ENCODE measurements at places on chromosomes 16 and 17.
A peak's percentile ranks its signal among the peaks of the same experiment; 100 is the strongest.

DNA sequence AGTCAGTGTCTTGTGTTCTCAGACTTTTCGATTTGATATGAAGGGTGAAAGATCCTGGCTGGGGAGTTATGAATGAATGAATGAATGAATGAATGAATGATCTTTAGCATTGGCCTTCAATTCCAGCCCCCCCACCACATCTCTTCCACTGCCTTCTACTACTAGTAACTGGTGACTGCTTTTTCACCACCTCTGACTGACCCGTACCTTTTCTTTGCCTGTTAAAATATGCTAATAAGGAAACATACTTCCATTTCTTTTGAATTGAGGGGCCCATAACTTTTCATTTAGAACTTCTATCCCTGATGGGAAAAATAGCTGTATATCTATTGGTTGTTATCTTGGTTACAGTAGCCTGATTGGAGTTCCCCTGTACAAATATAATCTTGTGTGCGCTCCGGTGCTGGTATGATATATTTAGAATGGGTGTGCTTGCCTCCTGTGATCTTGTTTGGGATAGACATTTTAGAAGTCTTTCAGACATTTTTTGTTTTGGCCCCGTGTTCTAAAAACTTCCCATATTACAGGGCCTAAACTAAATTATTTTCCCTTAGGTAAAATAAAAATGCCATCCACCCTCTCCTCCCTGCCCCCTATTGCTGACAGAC is 3.4 kb downstream of the LYRM1 start:
- no peak for DNase-seq
- no peak overlapping the region for H3K4me3 ChIP-seq
- no peaks in the 10 kb centered on the region for H3K36me3 ChIP-seq
- no peaks in the 10 kb centered on the region for H3K27me3 ChIP-seq

- peak overlapping the region; percentile 86 for H3K27ac ChIP-seq
- peaks cover 38% of the 10 kb centered on the region for H3K4me1 ChIP-seq
- no peak for DNase-seq
Measured at GRCh38 chr17:45225051-45225700, 3.5 kb downstream of the FMNL1 start.

GRCh38 chr17:58325289-58325726 is 3.3 kb downstream of the TSPOAP1 start:
- no peak overlapping the region for H3K27ac ChIP-seq
- no peak for DNase-seq
- no peaks in the 10 kb centered on the region for H3K27me3 ChIP-seq
- peak overlapping the region; percentile 52 for H3K4me3 ChIP-seq
- no peaks in the 10 kb centered on the region for H3K36me3 ChIP-seq

DNA sequence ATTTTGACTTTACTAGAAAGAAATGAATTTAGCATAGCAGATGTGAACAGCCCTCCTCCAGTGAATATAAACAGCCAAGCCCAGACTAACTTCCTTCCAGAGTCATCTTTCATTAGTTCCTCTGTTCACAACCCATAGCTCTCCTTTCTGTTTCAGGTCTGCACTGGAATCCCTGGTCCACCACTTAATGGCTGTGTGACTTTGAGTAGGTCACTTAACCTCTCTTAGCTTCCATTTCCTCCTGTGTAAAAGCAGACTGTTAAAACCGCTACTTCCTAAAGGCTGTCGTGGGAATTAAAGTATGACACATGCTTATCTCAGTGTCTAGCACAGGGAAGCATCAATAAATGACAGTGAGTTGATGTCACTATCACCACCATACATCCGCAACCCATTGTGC is 7.5 kb downstream of the SLC6A4 start:
- H3K27me3 ChIP-seq = no peaks in the 10 kb centered on the region
- no peak overlapping the region for H3K4me3 ChIP-seq
- H3K36me3 ChIP-seq = no peaks in the 10 kb centered on the region
- DNase-seq = no peak
- H3K4me1 ChIP-seq = no peaks in the 10 kb centered on the region
- H3K27ac ChIP-seq = no peak overlapping the region

DNA sequence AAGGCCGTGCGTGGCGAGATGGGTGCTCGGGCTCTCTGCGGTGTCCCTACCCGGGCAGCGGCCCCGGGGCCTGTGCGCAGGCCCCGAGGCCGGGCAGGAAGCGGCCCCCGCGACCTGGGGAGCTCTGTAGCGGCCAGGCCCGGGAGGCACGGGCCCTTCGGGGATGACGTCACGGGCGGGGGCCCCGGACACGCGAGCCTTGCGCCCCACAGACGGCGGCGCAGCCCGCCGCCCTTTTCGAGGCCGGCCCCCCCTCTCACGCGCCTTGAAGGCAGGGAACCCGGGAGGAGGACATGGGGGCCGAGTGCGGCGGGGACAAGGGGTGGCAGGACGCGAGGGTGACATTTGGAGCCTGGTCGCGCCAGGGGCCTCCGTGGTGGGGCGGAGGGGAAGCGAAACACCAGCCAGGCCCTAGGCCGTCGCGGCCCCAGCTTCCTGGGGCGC is 1.1 kb downstream of the RAI1 start:
- no peak for DNase-seq
- H3K36me3 ChIP-seq = no peaks in the 10 kb centered on the region
- H3K4me3 ChIP-seq = peak overlapping the region; percentile 82
- peaks cover 25% of the 10 kb centered on the region for H3K4me1 ChIP-seq

DNA sequence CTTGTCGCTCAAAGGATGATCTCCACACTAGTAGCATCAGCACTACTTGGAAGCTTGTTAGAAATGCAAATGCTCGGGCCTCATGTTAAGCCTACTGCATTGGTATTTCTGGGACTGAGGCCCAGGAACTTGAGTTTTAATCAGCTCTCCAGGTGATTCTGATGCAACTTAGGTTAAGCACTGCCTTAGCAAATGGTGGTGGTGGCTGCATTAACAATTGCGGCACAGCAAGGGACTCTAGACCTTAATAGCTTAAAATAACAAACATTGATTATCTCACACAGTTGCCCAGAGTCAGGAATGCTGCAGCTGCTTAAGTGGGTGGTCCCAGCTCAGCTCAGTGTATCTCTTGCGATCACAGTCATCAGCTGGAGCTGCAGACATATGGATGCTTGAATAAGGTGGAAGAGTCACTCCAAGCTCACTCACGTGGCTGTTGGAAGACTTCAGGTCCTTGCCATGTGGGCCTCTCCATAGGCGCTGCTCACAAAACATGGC is 25.8 kb downstream of the HS3ST3A1 start:
- no peak overlapping the region for H3K4me3 ChIP-seq
- H3K36me3 ChIP-seq = no peaks in the 10 kb centered on the region
- H3K4me1 ChIP-seq = no peaks in the 10 kb centered on the region
- H3K27ac ChIP-seq = no peak overlapping the region
- no peak for DNase-seq
- H3K27me3 ChIP-seq = no peaks in the 10 kb centered on the region

DNA sequence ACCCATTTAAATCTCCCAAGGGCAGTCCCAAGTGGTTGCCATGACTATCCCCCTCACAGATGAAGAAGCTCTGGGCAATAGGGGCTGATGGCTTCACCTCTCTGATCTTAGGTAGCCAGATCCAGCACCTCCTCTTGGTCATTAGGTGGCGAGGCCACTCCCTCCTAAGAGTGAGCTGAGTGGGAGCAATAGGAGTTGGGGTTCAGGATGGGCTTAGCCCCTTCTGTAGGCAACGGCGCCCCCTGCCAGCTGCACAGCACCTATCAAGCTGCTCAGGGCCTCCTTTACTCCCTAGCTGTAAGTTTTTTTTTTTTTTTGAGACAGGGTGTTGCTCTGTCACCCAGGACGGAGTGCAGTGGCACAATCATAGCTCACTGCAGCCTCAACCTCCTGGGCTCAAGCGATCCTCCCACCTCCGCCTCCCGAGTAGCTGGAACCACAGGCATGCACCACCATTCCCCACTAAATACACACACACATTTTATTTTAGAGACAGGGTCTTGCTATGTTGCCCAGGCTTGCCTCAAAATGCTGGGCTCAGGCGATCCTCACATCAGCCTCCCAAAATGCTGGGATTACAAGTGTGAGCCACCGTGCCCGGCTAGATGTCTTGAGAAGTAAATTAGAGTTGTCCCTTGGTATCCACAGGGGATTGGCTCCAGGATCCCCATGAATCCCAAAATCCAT is 3.5 kb upstream of the RRAD start:
- no peak for DNase-seq
- peaks cover 14% of the 10 kb centered on the region for H3K27me3 ChIP-seq
- peaks cover 31% of the 10 kb centered on the region for H3K4me1 ChIP-seq
